ENCODE measurements at places on chromosomes 16 and 17. TPM values are rescaled to one million over a fixed set of nuclear protein-coding genes. Genes with fewer than 3 reads are reported as not detected.
A peak's percentile ranks its signal among the peaks of the same experiment; 100 is the strongest.

DNA sequence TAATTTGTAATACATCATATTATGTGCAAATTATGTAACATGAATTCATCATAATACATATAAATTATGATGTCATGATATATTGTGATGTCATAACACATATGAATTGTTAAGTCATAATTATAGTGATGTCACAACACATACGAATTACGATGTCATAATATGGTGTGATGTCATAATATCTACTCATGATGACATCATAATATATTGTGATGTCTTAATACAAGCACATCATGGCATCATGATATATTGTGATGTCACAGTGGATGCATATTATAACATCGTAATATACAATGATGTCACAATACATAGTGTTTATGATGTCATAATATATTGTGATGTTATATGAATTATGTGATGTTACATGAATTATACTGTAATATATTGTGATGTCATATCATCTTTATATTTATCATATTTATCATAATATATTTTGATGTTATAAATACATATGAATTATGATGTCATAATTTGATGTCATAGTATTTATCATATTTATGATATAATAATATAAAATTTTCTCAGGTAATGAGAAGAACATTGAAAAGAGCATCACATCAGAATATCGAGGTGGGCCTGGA is 1793.0 kb downstream of the TP53TG3F start:
- no peak overlapping the region for H3K4me3 ChIP-seq
- H3K27ac ChIP-seq, result no peak overlapping the region
- no peak for DNase-seq
- H3K27me3 ChIP-seq, result no peaks in the 10 kb centered on the region

GRCh38 chr17:7462474-7463371 is 16.7 kb downstream of the ZBTB4 start:
- H3K36me3 ChIP-seq, result peaks cover 41% of the 10 kb centered on the region
- no peak overlapping the region for H3K4me3 ChIP-seq
- peaks cover 4% of the 10 kb centered on the region for H3K4me1 ChIP-seq

Gene IL32
- total RNA-seq, result 91.5 TPM

Gene ENPP7
- not detected for total RNA-seq

- DNase-seq, result peak; percentile 84
- H3K4me1 ChIP-seq, result peaks cover 8% of the 10 kb centered on the region
- H3K4me3 ChIP-seq, result peak within 1 kb of the TSS; percentile 43
- H3K27me3 ChIP-seq, result peaks cover 46% of the 10 kb centered on the region
- no peaks in the 10 kb centered on the region for H3K36me3 ChIP-seq
Measured at GRCh38 chr17:47733047-47733673, at the start of gene TBX21. TBX21 (plus strand) TSS chr17:47733236; CDS start chr17:47733455, 219 bp downstream.

GRCh38 chr17:38575781-38576180 is 30.0 kb downstream of the SRCIN1 start:
- no peak overlapping the region for H3K4me3 ChIP-seq
- no peaks in the 10 kb centered on the region for H3K36me3 ChIP-seq
- no peak for DNase-seq
- peaks cover 95% of the 10 kb centered on the region for H3K27me3 ChIP-seq
- H3K4me1 ChIP-seq, result peaks cover 16% of the 10 kb centered on the region
- no peak overlapping the region for H3K27ac ChIP-seq

DNA sequence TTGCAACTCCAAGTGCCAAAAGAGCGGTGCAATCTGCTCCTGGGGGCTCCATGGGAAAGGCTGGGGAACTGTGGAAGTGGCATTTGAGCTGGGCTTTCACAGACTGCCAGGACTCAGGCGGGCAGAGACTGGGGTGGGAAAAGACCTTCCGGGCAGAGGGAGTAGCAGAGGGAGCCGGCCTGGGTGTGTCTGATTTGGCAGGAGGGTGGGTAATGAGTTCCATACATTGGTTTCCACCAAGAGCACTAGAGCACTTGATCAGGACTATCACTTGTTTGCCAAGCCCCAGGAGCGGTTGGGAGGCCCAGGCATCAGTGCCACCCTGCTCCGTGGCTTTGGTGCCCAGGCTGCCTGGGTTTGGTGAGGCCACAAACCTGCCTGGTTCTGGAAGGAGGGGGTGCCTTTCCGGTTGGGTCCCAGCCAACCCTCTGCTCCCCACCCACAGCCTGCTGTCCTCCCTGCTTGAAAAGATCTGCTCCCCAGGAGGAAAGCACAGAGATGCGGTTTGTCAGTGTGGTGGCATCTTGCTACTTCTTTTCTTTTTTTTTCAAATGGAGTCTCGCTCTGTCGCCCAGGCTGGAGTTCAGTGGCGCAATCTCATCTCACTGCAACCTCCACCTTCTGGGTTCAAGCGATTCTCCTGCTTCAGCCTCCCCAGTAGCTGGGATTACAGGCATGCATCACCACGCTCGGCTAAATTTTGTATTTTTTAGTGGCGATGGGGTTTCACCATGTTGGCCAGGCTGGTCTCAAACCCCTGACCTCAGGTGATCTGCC is 3.5 kb upstream of the TRIM47 start:
- H3K36me3 ChIP-seq, result no peaks in the 10 kb centered on the region
- DNase-seq, result no peak
- no peaks in the 10 kb centered on the region for H3K27me3 ChIP-seq
- no peak overlapping the region for H3K4me3 ChIP-seq

Gene PRSS36
- 3.5 TPM for total RNA-seq

GRCh38 chr17:10171581-10171981 is 26.8 kb downstream of the GAS7 start:
- no peak overlapping the region for H3K4me3 ChIP-seq
- peaks cover 3% of the 10 kb centered on the region for H3K27me3 ChIP-seq
- H3K36me3 ChIP-seq, result no peaks in the 10 kb centered on the region
- DNase-seq, result no peak
- H3K27ac ChIP-seq, result no peak overlapping the region
- peaks cover 11% of the 10 kb centered on the region for H3K4me1 ChIP-seq

Gene EME2
- 19.2 TPM for total RNA-seq

Gene CYTH1
- 103 TPM for total RNA-seq

DNA sequence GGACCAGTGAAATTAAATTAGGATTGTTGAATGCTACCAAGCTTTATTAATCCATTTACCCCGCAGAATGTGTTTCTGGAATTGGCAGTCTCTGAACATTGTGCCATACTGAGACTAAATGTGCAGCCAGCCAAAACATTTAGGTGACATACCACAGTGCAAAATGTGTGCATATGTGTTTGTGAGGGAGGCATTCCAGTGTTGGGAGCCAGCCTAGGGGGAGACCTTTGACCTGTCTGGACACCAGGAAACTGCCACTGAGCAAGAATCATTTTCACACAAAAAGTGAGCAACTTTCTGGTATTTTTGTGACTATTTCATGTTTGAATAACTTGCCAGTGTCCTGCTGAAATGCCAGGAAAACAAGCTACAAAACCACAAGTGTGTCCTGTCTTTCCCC is 64.7 kb upstream of the SLC12A3 start:
- H3K4me1 ChIP-seq, result no peaks in the 10 kb centered on the region
- no peak overlapping the region for H3K4me3 ChIP-seq
- H3K27me3 ChIP-seq, result no peaks in the 10 kb centered on the region
- no peaks in the 10 kb centered on the region for H3K36me3 ChIP-seq
- no peak overlapping the region for H3K27ac ChIP-seq

- peaks cover 26% of the 10 kb centered on the region for H3K4me1 ChIP-seq
- H3K27ac ChIP-seq, result peak overlapping the region; percentile 60
- DNase-seq, result no peak
Measured at GRCh38 chr17:82338858-82339633, 5.5 kb upstream of the SECTM1 start.

Gene KRTAP3-1
- not detected for total RNA-seq

- DNase-seq, result no peak
- no peak overlapping the region for H3K4me3 ChIP-seq
- H3K36me3 ChIP-seq, result peaks cover 65% of the 10 kb centered on the region
- H3K27me3 ChIP-seq, result no peaks in the 10 kb centered on the region
Measured at GRCh38 chr17:55774846-55775271, 24.0 kb downstream of the PCTP start.

- DNase-seq, result peak; percentile 54
- peaks cover 15% of the 10 kb centered on the region for H3K4me1 ChIP-seq
- H3K27ac ChIP-seq, result peak overlapping the region; percentile 24
- H3K27me3 ChIP-seq, result peaks cover 18% of the 10 kb centered on the region
- H3K4me3 ChIP-seq, result no peak overlapping the region
- H3K36me3 ChIP-seq, result no peaks in the 10 kb centered on the region
Measured at GRCh38 chr17:60154616-60155426, 5.0 kb downstream of the CA4 start.

DNA sequence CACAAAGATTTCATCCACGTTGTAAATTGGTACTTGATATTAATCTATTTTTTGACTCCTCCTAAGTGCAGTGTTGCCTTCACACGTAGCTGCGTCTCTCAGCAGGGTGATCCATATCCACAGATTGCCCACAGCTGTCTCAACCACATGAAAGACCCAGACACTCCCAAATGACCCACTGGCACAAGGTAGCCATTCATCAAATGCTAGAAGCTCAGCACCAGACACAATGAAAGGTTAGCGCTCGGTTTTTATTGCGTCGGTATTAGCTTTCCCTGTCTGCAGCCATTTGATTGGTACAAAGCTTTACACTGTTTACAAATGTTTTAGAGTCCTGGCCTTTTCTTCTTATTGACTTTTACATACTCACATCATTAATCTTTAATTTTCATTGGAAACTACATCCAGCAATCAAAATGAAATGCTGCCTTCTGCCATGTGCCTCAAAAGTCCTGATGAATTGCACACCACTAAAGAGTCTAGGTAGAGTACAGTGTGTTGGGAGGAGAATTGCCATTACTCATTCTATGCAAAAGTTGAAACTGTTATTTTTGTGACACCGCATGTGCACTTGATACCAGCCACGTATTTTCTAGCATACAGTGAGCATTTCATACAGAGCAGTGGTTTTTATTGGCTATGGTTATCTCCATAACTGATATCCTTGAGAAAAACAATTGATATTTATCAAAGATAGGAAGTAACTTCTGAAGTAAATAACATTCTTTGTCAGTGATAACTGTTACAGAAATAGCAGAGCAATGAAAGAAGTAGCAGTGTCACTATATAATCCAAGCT is 127.3 kb upstream of the NUDT7 start:
- no peaks in the 10 kb centered on the region for H3K27me3 ChIP-seq
- no peak for DNase-seq
- peaks cover 8% of the 10 kb centered on the region for H3K4me1 ChIP-seq
- no peak overlapping the region for H3K4me3 ChIP-seq
- no peaks in the 10 kb centered on the region for H3K36me3 ChIP-seq

DNA sequence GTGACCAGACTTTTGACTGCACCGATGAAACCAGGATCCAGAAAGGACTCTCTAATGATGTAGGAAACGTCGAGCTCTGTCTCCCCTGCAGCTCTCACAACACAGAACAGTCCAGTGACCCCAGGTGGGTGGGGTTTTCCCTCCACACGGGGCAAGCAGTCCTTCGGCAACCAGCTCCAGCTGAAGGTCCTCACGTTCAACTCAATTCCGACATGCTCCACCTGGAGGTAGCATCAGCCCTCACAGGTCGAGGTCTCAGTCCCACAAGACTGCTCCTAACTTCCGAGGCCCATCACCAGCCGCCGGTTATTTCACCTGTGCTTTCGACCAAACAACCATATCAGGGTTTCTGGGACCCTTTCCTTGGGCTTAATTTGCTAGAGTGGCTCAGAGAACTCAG is 28.2 kb downstream of the ITGAE start:
- no peak for DNase-seq
- H3K27me3 ChIP-seq, result no peaks in the 10 kb centered on the region

DNA sequence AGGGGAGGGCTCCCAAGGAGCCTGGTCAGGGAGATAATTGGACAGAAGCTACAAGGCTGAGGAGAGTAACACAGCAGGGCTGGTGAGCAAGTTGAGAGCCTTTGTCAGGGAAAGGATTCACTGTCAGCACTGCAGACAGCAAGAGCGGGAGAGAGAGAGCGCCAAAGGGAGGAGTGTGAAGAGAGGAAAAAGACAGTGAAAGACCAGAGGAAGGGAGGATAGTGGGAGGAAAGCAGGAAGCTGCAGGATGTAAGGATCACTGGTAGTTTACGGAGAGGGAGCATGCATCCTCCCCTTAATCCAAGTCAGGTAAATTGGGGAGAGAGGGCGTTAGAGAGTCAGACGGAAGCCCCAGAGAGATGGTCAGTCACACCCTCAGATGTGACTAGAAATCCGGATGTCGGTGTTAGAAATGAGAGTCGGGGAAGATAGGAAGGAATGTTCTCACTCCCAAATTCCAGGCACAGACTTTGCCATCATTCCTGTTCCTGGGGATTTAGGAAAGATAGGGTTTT is 13.8 kb upstream of the SPOP start:
- H3K27me3 ChIP-seq, result no peaks in the 10 kb centered on the region
- peaks cover 18% of the 10 kb centered on the region for H3K4me1 ChIP-seq
- no peak for DNase-seq
- no peaks in the 10 kb centered on the region for H3K36me3 ChIP-seq

Gene KRTAP1-5
- not detected for total RNA-seq

DNA sequence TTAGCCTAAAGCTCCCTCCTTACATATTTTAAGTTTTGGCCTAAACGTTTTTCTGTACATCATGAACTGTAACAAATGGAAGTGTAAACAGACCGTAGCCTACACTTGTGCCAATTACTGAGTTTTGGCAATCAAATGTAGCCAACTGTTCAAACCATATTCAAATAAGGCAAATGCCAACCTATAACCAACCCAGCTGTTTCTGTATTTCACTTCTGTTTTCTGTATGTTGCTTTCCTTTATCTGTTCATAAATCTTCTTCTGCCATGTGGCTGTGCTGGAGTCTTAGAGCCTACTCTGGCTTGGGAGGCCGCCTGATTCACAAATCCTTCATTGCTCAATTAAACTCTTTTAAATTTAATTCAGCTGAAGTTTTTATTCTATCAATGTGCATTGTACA is 6.9 kb upstream of the C16orf78 start:
- no peaks in the 10 kb centered on the region for H3K36me3 ChIP-seq
- no peak for DNase-seq
- H3K27me3 ChIP-seq, result no peaks in the 10 kb centered on the region
- H3K27ac ChIP-seq, result no peak overlapping the region

Gene MYH11
- total RNA-seq, result 106 TPM

Gene CES5A
- not detected for total RNA-seq

DNA sequence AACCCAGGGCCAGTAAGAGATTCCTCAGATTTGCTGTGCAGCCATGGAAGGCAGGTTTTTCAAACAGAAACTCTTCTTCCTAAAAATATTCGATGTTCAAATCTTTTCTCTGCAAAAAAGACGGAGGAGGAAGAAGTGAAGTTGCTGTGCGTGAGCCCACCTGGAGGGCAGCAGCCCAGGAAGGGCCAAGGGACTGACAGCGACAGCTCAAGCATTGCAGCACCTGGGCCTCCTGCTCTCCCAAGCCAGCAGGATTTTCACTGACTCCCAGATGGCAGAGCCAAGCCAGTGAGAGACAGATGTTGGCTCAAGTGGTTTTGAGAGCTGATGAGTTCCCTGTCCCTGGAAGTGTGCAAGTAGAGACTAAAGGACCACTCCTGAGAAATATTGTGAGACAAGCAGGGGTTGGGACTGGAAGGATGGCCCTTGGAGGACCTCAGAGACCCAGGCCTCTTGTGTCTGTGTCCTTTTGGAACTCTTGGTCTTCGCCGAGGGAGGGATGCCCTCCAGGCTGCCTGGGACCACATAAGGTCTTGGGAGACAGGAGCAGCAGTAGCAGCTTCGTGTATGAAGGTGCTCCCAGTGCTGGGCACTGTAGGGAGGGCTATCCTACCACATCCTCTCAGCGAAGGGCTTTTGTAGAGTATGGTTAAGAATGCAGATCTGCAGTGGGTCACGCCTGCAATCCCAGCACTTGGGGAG is 29.3 kb upstream of the TNFRSF13B start:
- DNase-seq, result no peak
- H3K4me1 ChIP-seq, result peaks cover 5% of the 10 kb centered on the region
- no peaks in the 10 kb centered on the region for H3K36me3 ChIP-seq
- no peak overlapping the region for H3K27ac ChIP-seq
- H3K27me3 ChIP-seq, result no peaks in the 10 kb centered on the region
